Lower lobe of right lung (tissue), 2 donors: ENCODE measurements at places on chromosomes 3 and 15.

DNA sequence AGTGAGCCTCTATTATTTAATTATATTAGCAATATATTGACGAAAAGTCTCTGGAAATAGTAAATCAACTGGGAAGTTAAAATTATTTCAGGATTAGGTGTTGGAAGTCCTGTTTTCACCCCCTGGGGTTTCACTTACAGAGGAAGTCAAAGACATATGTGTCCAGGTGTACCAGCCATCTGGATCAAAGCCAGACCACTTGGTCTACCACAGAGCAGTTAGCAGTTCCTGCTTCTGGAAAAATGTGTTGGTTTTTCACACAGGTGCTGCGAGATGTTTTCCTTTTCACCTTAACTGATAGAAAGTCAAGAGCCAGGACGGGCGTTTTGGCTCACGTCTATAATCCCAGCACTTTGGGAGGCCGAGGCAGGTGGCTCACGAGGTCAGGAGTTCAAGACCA, 13.1 kb downstream of the MME start:
- no peak for DNase-seq

- DNase-seq, result no peak
Observed at GRCh38 chr15:32096213-32096612, 65.9 kb downstream of the CHRNA7 start.

GRCh38 chr3:141452045-141452444, 34.8 kb upstream of the RASA2 start:
- DNase-seq, result no peak

GRCh38 chr15:82165948-82166376, 96.6 kb downstream of the EFL1 start:
- no peak for DNase-seq

DNA sequence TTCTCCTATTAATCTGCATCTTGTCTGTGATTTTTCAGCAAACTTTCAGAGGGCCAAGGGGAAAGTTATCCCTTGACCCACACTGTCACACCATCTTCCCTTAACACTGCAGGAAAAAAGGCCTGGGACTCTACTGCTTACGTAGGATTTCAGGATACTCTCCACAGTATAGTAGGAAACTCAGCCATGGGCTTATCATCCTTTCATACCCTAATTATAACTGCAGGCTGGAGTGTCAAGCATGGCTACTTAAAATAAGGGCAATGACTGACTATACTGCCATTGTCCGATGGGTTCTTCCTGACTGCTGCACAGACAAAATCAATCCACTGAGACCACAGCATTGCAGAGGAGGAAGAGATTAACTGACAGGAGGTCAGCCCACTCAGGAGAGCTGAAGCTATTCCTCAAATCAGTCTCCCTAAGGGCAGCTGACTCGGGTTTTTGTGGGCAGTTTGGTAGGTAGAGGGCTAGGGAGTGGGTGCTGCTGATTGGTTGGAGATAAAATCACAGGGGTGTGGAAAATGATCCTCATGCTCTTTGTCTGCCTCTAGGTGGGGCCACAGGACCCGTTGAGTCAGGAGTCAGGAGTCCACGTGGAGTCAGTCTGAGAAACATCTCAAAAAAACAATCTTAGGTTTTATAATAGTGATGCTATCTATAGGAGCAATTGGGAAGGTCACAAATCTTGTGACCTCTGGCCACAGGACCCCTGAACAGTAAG, 118.2 kb upstream of the STRIT1 start:
- DNase-seq, result no peak

DNA sequence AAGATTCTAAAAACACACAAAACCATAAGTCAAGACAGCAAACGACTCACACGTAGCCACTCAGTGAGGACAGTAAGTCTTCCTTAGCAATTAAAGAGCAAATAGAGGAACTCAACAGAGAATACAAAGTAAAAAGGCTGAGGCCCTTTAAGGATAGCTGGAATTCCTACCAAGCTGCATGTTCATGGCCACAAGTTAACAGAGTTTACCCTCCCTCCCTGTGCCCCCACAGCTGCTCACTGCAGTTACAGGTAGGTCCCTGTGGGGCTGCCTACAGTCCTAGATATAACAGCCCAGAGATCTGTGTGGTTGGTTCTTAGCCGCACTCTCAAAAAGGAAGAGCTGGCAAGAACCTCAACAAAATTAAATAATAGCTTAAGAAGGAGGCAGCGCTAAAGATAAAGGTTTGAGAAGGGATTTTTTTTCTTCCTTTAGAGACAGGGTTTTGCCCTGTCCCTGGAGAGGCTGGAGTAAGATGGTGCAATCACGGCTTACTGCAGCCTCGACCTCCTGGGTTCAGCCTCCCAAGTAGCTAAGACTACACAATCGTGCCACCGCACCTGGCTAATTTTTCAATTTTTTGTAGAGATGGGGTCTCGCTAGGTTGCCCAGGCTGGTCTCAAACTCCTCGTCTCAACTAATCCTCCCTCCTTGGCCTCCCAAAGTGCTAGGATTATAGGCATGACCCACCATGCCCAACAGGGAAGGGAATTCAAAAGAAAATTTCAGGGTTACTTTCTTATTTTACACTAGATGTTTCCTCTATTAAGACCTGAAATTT, 19.3 kb downstream of the SFMBT1 start:
- no peak for DNase-seq

DNA sequence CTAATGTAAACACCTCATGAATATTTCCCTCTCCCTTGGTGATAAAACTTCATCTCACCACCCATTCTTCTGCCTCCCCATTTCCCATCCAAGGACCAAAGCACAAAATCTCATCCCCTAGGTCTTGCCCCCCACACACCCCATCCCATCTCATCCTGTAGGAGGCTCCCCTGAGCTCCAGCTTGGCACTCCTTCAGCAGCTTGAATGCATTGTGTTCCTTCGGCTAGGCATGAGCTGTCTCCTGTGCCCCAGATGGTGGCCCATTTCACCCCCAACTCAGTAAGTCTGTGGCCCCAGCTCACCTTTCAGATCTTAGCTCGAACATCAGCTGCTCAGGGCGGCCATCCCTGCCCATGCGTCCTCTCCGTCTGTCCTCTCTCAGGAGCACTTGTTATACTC, 203.6 kb upstream of the NR2F2 start:
- no peak for DNase-seq

GRCh38 chr3:167033866-167034265, 346.2 kb downstream of the ZBBX start:
- no peak for DNase-seq
